ENCODE measurements at places on chromosomes 3 and 15.

GRCh38 chr15:68299436-68299835 lies 21.9 kb downstream of the FEM1B start:
- no peak for DNase-seq

DNA sequence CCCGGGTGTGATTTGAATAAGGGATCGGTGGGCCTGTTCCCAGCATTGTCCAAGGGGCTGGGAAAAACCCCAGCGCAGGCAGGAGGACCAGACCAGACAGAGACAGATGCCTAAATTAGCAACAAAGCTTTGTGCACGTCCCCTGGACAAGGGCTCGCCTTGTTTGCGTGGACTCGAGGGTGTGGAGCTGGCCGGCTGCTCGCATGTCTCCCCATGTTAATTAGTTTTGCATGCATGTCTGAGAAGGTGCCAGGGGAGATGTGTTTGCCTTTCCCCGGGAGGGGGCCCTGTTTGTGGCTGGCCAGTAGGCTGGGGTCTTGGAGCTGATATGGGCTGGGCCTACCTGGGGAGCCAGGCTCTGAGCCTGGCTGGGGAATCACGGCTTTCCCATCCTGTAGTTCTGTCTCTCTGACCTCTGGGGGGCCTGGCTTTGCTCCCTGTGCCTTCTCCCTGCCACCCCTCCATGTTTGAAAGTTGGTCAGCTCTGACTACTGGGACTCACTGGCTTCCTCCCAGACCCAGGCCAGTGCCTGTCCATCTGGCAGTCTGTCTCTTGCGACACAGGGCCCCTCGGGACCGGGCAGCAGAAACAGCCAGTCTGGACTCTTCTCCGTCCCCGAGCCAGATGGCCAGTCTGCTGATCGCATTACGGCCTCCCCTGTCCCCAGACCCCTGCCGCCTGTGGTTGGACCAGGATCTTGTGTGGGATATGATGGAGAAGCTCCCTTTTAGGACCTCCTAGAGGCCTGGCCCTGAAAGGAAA lies 55.4 kb upstream of the POLG start:
- DNase-seq, result no peak

DNA sequence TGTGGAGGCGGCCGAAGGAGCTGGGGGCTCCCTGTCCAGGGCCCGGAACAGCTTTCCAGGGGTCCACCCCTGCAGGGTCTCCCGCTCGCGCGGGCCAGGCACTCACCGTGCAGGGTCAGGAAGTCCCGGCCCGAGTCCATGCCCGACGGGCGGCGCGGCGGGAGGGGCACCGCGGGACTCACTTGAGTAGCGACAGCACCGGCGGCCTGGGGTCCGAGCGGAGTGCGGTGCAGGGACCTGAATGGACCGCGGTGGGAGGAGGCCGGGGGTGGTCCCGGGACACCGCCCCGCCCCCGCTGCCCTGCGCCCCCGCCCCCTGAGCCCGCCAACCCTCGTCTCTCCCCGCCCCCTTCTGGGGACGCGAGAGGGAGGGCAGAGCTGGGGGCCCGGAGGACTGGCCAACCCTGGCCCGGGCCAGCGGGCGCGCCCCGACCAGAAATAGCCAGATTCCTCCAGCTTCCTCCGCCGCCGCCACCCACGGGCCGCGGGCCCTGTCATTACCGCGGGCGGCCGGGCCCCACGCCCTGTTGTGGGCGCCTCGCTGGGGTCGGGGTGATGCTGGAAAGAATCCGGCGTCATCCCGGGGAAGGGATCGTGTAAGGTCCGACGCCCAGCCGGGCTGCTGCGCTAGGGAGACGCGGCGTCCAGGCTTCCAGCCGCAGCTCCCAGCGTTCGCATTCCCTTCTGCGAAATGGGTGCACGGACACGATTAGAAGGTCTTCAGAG lies at the start of gene PLCD1:
Gene PLCD1, minus strand, starts transcription at position 243 of the 726 bp plus-strand sequence. Its CDS starts 103 bp downstream, at position 140.
- no peak for DNase-seq

- no peak for DNase-seq
These were observed 50.3 kb upstream of the ATP13A3 start for GRCh38 chr3:194536871-194537637.

- no peak for DNase-seq
These were observed 17.2 kb downstream of the MYL3 start for GRCh38 chr3:46845860-46846623.

GRCh38 chr3:151499168-151499567 lies 38.3 kb upstream of the IGSF10 start:
- DNase-seq, result no peak

Measured in cerebellar nuclear complex (tissue), 1 donor.